ENCODE measurements at places on chromosomes 2 and 18.

DNA sequence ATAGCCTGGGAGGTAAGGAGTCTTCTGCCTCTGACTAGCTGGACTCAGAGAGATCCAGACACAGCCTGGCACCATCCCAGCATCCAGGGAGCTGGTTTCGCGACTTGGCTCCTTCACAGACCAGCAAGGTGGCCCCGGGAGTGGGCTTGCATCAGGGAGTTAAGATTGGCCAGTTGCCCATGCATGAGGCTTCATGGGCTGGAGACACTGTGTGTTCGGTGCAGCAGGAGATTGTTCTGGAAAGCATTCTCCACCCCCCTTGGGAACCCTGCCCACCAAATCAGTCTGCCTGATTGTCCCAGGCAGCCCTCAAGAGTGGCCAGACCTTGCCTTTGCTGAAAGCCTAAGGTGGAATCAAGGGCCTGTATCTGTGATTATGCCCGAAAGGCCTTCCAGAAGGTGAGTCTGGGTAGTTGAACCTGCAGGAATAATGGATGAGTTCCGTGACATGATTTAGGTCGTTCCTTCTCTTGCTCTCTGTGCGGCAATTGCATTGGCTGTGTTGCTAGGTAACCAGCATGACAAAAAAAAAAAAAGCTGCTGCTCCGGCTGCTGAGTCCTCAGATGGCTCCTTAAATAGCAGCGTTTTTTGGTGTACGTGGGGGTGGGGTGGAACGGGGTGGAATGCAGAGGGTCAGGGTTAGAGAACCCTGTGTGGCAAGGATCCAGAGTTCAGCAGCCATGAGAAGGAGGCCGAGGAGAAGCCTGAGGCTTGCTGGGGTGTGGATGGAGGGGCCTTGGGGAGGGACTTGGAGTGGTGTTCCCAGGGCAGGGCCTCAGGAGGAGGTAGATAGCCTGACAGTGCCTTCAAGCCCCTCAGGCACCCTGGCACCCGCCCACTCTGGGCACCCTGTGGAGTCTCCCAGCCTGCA lies 93.0 kb upstream of the MCFD2 start:
- no peak for DNase-seq

DNA sequence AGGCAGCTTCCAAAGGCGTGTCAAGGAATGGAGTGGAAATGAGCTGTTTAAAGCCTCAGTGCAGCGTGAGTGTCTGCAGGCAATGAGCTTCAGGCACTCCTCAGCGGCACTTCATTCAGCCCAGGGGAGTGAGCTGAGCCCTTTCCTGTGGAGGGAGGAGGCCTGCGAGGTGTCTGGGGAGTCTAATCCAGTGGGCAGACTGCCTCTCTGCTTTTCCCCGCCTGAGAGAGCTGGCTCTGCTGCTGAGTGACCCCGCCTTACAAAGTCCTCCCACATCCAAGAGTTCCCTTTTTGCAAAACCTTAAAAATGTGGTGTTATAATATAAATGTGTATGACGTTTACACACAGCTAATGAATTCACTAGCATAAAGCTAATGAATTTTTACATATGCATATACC lies 7.0 kb upstream of the LDLRAD4 start:
- no peak for DNase-seq

DNA sequence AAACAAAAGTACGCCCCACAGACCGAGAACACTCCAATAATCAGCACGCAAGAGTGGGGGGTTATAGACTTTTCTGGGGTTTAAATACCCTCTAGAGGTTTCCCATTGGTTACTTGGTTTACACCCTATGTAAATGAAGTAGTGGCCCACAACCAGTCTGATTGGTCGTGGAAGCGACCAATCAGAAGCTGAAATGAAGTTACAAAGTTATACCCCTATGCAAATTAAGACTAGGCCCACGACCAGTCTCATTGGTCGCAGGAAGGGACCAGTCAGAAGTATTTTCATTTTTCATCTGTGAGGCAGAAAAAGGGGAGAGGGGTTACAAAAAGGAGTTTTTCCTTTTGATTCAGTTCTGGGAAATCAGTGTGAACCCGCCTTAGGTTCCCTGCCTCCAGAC lies 55.3 kb upstream of the YWHAQ start:
- no peak for DNase-seq

DNA sequence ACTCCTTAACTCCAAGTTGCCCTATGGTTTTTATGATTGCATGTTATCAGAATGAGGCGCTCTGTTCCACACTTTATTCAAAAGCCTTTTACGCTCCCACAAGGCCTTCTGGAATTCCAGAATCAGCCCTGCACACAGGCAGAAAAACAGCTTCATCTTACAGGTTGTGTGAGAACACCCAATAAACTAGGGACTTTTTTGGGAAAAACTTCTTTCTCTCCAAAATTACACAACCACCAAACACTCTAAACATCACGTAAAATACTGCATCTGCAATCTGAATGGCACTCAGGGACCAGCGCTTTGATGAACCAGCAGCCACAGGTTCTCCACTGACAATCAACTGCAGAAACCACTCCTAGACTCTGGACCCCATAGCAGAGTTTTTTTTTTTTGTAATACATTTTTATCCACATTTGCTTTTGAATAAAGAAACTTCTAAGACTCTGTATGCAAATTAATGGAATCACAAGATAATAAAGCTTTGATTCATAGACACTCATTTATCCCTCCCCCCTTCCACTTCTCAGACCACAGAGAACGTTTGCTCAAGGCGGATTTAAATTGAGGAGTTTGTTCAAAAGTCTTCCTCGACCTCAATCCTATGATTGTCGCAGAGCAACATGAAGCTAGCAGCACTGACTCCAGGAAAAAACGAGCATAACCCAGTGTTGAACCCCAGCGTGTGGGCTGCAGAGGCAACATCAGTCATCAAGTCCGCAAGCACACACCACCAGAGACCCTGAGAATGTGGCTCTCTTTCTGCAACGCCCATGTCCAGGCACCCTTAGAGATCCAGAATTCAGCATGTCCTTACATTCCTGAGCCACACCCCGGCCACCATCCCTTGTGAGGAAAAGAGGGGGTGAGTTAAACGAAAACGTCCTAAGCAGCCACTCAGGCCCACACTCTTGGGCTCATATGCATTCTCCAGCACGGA lies 116.5 kb downstream of the MBP start:
- no peak for DNase-seq

DNA sequence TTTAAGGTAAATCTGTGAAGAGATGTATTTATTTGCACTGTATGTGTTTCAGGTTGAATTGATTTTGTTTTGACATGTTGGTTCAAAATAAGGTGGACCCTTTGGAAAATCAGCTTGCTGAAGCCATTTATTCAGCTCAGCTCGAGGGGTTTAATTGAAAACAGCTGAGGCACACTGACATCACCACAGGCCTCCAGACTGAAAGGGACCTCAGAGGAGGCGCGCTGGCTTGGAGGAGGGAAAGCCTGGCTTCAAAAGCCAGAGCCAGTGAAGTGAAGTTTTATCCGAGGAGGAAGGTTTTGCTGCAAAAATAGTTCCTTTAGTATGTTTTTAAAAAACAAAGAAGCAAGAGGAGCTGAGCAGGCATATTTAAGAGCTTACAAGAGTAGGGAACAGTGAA lies 26.9 kb upstream of the DNMT3A start:
- no peak for DNase-seq

GRCh38 chr2:189593115-189593514 lies 12.5 kb upstream of the SLC40A1 start:
- no peak for DNase-seq

GRCh38 chr2:200809506-200810251 lies 2.0 kb upstream of the BZW1 start:
- DNase-seq: no peak

DNA sequence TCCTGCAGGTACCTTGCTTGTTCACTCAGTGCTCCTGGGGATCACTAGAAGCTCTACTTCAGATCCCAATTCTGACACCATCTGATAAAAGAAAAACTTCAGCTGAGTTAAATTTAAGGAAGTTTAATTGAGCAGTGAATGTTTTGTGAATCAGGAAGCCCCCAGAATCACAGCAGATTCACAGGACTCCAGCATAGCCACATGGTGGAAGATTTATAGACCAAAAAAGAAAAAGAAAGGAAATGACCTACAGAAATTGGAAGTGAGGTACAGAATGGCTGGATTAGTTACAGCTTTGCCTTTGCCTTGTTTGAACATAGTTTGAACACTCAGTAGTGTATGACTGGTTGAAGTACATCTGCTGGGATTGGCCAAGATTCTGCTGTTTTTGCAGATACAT lies 182.7 kb upstream of the SCN7A start:
- DNase-seq: no peak

GRCh38 chr2:6780765-6781274 lies 84.9 kb downstream of the CMPK2 start:
- DNase-seq: no peak

DNA sequence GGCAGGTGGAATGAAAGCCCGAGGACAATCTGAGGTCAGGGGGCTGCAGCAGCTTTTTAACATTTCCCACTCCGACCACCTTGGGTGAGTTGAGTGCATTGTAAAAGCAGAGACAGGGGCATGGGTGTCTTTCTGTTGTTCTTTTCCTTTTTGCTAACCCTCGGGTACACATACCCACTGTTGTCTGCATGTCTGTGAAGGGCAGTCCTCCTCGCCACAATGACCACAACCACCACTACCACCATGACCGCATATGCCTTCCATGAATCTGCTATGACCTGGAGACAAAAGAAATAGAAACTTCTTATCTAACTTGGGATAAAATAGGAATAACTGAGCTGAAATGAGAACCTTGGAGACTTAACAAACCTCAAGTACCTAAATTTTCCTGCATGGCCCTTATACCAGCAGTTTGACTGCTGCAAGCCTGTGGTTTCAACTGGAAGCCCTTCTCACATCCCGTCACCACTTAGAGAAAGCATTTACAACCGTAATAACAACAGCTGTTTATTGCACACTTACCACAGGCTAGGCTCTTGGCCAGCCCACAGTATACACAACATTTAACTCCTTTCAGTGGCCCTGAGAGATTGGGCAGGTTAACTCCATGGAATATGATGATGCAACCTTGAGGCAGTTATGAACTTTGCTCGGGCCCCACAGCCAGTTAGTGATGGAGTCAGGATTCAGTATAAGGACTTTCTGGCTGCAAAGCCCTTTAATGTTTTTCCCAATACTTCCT lies 80.3 kb downstream of the GYPC start:
- no peak for DNase-seq

- DNase-seq: no peak
Observed at GRCh38 chr2:186639939-186640338, 50.1 kb downstream of the ITGAV start.

DNA sequence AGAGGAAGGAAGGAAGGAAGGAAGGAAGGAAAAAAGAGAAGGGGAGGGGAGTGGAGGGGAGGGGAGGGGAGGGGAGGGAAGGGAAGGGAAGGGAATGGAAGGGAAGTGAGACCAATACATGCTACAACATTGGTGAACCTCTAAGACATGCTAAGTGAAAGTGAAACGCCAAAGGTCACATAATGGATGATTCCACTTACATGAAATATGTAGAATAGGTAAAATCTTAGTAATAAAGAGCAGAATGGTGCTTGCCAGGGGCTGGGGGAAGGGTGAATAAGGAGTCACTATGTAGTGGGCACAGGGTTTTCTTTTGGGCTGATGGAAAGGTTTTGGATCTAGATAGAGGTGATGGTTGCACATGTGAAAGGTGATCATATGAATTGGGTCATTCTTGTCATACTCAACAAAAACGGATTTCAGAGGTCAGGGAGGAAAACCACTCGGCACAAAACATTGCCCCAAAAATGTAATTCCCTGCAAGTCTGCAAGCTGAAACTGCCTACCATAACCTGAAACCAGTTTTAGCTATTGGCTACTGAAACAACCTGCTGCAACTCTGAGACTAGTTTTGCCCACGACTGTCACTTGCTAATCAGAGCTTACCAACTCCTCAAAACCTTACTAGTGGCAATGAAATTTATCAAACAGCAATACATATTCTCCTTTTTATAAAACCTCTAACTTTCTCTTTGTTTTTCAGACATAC lies 59.2 kb downstream of the CCDC141 start:
- no peak for DNase-seq

GRCh38 chr18:36412778-36413177 lies 115.3 kb downstream of the FHOD3 start:
- DNase-seq: no peak

GRCh38 chr18:30106356-30106755 lies 936.2 kb downstream of the DSC3 start:
- DNase-seq: no peak

DNA sequence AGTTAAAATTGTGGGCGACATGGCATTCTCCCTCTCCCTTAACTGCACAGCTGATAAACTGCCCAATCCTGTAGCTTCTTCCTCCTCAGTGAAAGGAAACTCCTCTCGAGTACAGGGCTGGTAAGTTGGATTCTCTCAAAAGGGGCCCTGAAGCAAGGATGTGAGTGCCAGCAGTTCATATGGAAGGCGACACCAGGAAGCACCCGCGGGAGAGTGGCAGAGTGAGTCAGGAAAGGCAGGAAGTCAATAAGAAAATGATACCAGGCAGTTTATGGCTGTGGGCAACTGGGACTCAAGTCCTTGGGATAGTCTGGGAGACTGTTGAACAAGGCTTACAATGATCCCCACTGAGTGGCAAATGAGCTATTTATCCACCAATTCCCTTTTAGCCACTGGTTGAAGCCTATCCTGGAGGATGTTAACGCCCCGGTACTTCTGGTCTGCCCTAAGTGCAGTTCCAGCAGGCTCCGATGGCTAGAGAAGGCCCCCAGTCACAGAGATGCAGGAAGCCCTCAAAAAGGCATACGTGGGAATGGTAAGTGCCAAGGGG lies 34.8 kb downstream of the ABHD3 start:
- DNase-seq: no peak

GRCh38 chr2:29004755-29005154 lies 23.7 kb downstream of the TOGARAM2 start:
- no peak for DNase-seq

DNA sequence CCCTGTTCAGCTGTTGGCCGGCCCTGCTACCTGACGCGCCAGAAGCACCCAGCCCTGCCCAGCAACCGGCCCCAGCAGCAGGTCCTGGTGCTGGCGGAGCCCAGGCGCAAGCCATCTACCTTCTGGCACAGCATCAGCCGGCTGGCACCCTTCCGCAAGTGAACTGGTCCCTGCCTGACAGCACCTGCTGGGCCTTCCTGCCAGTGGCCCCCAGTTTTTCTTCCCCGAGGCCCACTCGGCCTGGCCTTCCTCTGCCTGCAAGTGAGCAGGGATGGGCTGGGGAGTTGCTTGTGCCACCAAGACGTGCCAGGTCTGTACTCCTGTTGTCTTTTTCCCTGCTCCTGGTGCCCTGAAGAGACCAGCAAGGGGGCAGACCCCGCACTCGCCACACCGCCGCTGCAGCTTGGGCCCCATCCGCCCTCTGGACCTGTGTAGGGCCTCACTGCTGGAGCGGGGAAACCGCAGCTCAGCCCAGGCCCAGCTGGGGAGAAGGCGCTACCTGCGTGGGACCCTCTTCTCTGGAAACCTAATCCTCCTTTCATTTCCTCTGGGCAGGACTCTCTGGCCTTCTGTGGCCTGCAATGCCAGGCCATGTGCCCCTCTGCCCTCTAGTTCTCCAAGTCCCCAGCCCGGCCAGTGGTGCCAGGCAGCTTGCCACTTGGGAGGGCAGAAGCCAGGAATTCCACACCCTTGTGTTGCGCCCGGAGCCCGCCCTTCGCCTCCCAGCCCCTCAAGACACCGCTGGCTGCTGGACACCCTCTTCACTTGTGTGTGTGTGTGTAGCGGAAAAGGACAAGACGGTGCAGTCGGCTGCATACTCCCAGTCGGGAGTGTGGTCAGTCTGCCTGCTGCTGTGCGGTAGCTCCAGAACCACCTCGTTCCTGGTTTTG lies 47.0 kb downstream of the FAM168B start:
- DNase-seq: no peak

- DNase-seq: no peak
Observed at GRCh38 chr18:57595347-57595746, 8.8 kb upstream of the FECH start.
